ENCODE measurements at places on chromosomes 13 and 19.

DNA sequence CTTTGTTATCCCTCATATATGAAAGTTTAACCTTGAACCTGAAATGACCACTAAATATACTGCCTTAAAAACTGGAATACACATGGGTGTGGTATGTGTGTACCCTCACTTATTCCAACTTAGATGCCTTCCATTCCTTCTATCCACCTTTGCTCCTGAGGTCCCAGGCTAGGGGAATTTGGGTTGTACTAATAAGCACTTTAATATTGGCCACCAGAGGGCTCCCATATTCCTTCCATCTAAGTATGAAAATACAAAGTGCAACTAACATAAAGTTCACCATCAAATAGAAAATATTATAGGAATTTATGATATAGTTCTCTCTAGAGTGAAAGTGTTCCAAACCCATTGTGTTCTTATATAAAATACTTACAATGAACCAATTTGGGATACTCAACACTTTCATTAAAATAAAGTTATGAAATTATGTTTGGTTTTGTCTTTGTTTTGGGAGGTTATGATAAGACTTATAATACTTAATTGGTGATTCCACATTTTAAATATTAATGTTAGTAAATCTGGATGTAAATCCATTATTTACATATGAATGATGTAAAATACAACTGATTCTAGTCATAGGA lies 62.3 kb downstream of the ITGBL1 start:
- DNase-seq, result peak; percentile 10

- DNase-seq, result no peak
Measured at GRCh38 chr19:7994928-7995809, 10.3 kb downstream of the ELAVL1 start.

- DNase-seq, result no peak
Measured at GRCh38 chr19:4584670-4585460, 25.4 kb upstream of the SEMA6B start.

DNA sequence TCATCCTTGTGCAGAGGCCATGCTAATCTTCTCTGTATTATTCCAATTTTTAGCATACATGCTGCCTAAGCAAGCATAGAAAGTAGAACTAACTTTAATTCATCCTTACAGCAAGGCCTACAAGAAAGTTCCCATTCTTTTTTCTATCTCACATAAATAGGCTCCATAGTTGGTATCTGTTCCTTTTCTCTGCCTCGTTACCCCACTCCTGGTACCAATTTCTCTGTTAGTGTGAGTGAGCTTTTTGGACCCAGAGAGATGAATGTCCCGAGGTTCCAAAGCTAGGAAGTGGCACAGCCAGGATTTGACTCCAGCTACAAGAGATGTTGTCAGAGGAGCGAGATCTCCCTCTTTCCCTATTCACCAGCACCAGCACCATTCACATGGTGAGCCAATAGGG lies 9.7 kb downstream of the HIF3A start:
- no peak for DNase-seq
